ENCODE measurements at places on chromosomes 7 and 10.
A peak's percentile ranks its signal among the peaks of the same experiment; 100 is the strongest.

DNA sequence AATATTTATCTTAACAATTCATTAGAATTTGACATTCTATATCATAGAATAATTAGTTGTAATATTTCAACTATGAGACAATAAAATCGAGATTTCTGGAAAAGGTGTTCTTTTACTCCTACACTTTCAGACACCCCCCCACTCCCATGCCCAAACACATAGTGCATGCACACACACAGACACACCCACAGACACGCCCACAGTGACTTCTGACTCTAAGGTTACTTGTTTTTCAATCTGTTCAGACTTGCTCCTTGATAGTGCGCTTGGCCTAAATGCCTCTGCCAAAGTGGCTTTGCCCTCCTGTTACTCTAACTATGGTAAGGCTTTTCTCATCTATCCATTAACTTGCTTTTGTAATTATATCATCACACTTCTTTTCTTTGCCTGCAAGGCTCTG lies 144.0 kb upstream of the PPP1R3A start:
- no peak for DNase-seq

DNA sequence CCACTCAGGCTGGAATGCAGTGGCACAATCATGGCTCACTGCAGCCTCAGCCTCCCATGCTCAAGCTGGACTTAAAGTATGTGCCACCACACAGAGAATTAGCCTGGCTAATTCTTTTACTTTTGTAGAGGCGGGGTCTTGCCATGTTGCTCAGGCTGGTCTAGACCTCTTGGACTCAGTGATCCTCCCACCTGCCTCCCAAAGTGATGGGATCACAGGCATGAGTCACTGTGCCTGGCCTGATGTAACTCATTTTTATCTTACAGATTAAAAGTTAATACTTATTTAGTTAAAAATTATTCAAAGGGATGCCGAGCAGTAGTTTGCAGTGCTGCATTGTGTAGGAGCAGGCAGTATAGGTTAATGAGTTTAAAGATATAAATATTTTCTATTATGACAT lies 12.6 kb upstream of the PLXDC2 start:
- DNase-seq = no peak

- no peak for DNase-seq
These were observed 115.6 kb downstream of the CDH23 start for GRCh38 chr10:71512312-71512711.

DNA sequence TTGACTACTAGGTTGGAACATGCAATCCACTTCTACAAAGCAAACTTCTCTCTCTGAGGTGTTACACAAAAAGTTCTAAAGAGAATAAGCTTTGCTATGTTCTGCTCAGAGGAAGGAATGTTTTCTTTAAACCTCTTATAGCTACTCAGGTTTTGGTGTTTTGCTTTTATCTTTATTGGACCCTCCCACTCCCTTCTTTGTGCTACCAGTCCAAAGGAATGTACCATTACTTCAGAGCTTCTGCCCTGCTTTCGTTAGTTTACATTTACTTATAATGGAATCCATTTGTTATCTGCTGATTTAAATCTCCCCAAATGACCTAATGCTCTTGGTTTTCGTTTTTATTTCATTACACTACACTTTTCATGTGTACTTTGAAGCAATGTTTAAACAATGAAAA lies 154.9 kb downstream of the ATE1 start:
- no peak for DNase-seq

- DNase-seq = no peak
These were observed 29.4 kb upstream of the MBL2 start for GRCh38 chr10:52801947-52802346.

GRCh38 chr7:144824360-144824759 lies 11.5 kb downstream of the TPK1 start:
- DNase-seq = no peak

GRCh38 chr10:1420661-1421362 lies 316.5 kb downstream of the ADARB2 start:
- DNase-seq = peak; percentile 66

DNA sequence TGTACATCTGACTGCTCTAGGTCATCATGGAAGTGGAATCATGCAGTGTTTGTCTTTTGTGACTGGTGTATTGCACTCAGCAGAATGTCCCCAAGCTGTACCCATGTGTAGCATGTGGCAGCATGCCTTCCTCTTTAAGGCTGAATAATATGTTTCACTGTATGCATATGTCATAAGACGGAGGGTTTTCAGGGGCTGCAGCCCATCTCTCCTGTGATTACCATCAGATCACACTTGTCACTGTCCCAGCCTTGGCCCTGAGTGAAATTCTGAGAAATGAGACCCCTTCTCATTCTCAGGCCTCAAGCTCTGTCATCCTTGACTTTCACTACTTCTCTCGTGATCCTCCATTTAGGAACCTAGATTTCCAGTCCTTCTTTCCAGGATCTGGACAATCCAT lies 50.0 kb downstream of the CPXM2 start:
- DNase-seq = no peak

DNA sequence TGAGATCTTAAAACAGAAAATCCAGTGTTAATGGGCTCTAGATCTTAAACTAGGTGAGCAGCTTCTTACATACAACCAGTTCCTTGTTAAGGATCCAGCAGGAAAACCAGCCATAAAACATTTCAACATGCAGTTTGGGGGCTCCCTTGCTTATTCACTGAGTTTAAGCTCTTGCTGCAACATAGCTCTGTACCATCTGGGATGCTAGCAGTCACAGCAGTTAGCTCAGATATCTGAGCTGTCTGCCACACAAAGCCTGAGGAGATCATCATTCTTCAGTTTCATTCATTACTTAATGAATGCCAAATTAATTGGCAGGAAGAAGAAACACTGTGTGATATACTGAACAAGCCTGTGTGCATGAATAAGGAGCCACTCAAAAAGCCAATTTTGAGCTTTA lies 62.8 kb downstream of the PODXL start:
- DNase-seq = no peak

Measured in stimulated activated CD4-positive, alpha-beta T cell treated with anti-CD3 and anti-CD28 coated beads, Interleukin-4, amount 100 ng/mL, for 1 hour (primary cell).